ENCODE measurements at places on chromosomes 2 and 18.

- DNase-seq = no peak
These were observed 129.1 kb downstream of the MYO3B start for GRCh38 chr2:170307052-170307451.

- no peak for DNase-seq
These were observed 75.4 kb downstream of the PIEZO2 start for GRCh38 chr18:11073971-11074370.

GRCh38 chr18:54967786-54968185 is 8.5 kb upstream of the CCDC68 start:
- DNase-seq = no peak

DNA sequence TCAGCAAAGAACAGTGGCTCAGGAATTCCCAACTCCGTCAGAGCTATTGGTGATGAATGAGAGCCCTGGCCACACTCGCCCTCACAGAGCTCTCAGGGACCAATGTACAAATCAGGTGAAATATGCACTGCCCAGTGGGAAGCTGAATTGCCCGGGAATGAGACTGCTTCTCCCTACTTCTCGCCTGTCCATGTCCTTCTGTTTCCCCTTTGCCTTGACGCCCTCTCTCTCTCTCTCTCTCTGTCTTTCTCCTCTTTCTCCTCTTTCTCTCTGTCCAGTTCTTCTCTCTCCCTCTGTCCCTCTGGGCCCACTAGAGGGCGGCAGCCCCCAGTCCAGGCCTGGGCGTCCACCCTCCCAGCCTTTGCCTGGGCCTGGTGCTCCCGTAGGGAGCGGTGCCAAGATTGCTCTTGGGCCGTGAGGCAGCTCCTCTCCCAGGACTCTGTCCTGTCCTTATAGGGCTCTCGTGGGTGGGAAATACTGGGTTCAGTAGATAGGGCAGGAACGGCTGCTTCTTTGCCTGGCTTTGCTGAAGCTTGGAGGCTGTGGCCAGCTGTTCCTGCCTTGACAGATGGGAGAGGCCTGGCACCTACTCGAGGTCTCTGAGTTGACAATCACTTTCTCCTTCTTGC is 28.4 kb upstream of the PUM2 start:
- DNase-seq = peak; percentile 65

DNA sequence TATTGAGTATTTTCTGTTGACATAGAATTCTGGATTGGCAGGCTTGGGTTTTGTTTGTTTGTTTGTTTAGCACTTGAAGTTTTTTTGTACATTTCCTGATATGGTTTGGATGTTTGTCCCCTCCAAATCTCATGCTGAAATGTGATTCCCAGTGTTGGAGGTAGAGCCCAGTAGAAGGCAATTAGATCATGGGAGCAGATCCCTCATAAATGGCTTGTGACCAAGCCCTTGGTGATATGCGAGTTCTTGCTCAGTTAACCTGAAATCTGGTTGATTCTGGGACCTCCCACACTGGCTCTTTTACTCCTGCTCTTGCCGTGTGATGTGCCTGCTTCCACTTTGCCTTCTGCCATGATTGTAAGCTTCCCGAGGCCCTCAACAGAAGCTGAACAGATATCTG is 98.0 kb downstream of the PTPN4 start:
- DNase-seq = no peak

GRCh38 chr18:44955825-44956224 is 275.1 kb downstream of the SETBP1 start:
- no peak for DNase-seq

DNA sequence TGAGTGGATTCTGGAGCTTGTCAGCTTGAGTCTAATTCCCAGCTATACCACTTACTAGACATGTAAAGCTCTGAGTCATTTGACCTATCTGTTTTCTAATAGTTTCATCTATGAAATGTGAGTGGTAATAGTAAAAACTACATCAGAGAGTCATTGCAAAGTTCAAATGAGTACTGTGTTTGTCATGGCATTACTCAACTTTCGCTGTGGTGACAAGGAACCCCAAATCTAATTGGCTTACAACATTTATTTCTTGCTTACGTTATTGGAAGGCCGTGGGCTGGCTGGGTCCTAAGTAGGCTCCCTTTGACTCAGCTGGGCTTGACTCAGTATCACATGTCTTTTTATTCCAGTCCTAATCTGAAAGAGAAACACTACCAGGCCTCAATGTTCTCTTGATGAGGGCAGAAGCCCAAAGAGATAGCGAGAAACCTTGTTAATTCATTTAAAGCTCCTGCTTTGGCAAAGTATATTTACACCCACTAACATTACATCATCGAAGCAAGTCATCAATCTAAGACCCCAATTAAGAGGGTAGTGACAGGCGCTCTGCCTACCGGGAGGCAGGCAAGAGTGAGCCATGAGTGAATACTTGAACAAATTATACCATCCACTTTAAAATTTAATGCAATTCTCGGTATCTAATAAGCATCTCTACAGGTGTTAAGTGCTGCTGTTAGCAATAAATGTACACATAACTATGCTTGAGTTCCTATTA is 431.8 kb upstream of the SPHKAP start:
- DNase-seq = peak; percentile 33

- no peak for DNase-seq
These were observed 743.8 kb downstream of the DSC3 start for GRCh38 chr18:30298769-30299168.

GRCh38 chr2:205383601-205384000 is 298.7 kb upstream of the NRP2 start:
- DNase-seq = no peak

GRCh38 chr18:60448487-60449267 is 76.1 kb upstream of the MC4R start:
- DNase-seq = no peak

DNA sequence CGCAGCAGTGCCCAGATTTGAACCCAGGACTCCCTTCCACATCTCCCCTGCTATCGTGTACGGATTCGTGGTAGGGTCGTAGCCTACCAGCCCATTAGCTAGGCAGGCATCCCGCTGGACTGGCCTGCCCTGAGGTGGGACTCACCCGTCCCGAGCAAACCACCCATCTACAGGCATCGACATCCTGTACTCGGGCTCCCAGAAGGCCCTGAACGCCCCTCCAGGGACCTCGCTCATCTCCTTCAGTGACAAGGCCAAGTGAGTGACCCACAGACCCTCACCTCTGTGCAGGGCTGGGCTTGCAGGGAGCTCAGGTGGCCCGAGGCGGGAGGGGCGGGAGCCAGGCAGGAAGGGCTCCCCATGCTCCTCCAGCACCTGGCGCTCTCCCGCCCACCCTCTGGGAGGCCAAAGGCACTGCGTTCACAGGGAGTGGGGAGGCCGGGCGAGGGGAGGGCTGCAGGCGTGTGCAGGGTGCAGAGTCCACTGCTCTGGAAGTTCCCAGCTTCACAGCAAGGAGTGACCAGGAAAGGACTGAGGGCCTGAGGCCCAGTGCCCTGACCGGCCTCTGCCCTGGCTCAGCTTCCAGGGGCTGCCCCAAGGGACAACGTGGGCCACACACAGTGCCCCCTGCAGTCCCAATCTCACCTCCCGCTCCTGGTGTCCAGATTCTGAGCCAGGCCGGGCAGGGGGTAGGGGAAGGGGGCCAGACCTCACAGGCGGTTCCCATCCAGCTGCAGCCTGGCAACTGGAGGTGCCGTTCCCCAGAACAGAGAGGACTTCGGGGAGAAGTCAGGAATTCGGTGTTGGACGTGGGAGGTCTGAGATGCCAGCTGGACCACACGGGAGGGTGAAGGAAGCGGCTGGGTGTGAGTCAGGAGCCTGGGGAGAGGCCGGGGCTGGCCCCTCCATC is 5.4 kb downstream of the AGXT start:
- no peak for DNase-seq

GRCh38 chr2:226423498-226423960 is 376.1 kb downstream of the IRS1 start:
- no peak for DNase-seq

GRCh38 chr18:69934601-69935265 is 12.9 kb downstream of the CD226 start:
- DNase-seq = no peak

DNA sequence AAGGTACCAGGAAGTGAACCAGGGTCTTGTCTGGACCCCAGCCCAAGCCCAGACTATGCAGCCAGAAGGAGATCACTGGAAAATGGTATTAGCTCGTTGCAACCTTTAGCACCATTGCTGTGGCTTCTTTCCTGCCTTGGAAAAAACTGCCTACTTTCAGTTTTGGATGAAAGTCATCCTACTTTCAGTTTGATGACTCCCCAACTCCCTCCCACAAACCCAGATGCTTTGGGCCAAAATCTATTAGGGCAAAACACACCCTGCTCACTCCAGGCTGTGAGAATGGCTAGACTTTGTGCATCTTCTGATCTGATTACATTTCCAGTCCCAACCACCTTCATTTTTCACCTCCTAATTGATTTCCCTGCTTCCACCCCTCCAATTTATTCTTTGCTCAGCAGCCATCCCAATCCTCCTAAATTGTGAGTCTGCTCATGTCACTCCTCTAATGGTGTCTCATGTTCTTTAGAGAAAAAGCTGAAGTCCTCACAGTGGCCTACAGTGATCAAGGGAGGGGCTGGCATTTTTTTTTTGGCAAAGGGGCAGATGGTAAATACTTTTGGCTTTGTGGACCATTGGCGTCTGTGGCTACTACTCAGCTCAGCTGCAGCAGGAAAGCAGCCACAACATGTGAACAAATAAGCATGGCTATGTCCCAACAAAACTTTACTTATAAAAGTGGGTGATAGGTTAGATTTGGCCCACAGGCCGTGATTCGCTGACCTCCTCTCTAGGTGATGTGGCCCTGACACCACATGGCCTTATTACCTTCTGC is 368.7 kb downstream of the SLC4A3 start:
- no peak for DNase-seq
